ENCODE measurements at places on chromosomes 11 and 22.

DNA sequence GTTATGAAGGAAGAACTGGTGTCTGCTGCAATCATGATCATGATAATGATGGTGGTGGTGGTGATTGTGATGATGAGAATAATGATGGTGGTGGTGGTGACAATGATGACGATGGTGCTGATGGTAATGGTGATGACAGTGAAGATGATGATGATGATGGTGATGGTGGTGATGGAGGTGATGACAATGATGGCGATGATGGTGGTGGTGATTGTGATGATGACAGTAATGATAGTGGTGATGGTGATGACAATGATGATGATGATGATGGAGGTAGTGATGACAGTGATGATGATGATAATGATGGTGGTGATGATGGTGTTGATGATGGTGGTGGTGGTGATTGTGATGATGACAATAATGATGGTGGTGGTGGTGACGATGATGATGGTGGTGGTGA is 52.8 kb upstream of the ANO1 start:
- no peak for DNase-seq

GRCh38 chr11:35143297-35144135 is 4.5 kb downstream of the CD44 start:
- DNase-seq, result no peak

DNA sequence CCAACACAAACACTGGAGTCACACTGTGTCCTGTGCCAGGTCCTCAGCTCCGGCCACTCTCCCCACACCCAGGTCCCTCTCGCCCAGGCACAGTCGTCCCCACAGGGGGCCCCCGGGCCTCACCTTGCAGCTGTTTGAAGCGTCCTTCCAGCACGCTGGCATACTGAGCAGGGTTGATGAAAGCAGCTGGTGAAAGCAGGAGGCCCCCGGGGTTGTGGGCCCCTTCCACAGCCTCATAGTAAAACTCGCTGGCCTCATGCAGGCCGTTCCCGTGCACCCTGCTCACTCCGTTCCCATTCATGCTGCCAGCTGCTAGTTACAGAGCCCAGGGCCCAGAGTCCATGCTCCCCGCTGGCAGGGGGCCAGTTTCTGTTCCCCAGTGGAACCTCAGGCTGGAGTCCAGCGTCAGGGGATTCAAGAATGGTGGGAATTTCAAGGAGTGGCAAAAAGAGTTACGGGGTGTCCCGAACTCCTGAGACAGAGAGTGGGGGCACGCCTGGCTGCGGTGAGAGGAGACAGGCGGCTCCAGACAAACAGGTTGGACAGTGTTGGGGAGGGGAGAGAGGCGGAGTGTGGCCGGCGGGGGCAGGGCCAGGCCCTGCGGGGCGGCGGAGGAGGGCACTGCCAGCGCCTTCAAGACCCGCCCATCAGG is 10.6 kb downstream of the SPTBN2 start:
- DNase-seq, result no peak

DNA sequence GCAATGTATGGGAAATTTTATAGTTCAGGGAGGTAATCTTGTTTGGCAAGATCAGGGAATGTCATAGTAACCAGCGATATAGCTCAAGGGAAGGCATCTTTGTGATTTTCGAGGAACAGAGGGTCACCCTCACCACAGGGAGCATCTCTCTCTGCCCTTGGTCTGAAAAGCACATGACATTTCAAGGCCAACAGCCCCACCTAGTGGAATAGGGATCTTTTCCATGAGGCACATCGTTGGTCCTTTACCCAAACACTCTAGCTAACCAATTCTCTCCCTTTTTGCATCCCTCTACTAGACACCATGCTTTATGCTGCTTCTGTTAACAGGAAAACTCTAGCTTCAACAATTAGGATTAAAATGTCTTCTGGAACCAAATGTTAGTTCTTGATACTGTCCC is 179.0 kb downstream of the GRM5 start:
- DNase-seq, result peak; percentile 13

- DNase-seq, result no peak
These were observed 35.2 kb downstream of the SOX6 start for GRCh38 chr11:16321148-16321547.

GRCh38 chr11:25734591-25735211 is 597.2 kb upstream of the ANO3 start:
- DNase-seq, result peak; percentile 9

DNA sequence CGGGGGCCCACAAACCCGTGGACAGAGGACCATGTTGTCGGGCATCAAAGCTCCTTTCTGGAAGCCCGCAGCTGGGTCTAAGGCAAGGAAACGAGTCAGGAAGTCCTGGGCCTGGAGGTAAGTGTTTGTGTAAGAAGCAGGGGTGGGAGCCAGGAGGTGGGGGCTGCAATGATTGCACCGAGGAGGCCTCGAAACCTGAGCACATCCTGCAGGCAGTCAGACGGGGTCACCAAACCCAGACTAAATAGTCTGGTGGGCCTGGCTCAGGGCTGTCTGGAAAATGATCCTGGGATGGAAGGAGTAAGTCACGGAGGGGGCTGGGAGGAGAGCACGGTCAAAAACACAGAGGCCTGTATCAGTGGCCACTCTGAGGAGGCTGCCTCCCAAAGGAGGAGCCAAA is 539.2 kb downstream of the MN1 start:
- no peak for DNase-seq

DNA sequence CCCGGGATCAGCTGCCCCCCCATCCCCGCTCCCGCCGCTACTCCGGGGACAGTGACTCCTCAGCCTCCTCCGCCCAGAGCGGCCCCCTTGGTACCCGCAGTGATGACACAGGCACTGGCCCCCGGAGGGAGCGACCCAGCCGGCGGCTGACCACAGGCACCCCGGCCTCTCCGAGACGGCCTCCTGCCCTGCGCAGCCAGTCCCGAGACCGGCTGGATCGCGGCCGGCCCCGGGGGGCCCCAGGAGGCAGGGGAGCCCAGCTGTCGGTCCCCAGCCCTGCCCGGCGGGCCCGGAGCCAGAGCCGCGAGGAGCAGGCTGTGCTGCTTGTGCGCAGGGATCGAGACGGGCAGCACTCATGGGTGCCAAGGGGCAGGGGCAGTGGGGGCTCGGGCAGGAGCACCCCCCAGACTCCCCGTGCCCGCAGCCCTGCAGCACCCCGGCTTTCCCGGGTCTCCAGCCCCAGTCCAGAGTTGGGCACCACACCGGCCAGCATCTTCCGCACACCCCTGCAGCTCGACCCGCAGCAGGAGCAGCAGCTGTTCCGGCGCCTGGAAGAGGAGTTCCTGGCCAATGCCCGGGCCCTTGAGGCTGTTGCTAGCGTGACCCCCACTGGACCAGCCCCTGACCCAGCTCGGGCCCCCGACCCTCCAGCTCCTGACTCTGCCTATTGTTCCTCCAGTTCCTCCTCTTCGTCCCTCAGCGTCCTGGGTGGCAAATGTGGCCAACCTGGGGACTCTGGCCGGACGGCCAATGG is 3.9 kb downstream of the RASL10A start:
- no peak for DNase-seq

DNA sequence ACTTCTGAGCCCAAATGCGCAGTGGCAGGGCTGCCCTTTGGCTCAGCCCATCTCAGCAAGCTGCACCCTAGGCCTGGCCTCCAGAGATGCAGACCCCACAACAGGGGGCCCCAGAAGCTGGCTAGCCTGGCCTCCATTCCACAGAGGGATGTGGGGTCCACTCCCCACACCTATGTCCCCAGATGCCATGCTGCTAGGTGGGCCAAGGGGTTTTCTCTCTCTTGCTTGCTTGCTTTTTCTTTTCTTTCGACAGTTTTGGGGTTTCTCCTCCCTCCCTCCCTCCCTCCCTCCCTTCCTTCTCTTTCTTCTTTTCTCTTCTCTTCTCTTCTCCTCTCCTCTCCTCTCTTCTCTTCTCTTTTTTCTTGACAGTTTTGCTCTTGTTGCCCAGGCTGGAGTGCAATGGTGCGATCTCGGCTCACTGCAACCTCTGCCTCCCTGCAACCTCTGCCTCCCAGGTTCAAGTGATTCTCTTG is 9.6 kb downstream of the SCARF2 start:
- no peak for DNase-seq

DNA sequence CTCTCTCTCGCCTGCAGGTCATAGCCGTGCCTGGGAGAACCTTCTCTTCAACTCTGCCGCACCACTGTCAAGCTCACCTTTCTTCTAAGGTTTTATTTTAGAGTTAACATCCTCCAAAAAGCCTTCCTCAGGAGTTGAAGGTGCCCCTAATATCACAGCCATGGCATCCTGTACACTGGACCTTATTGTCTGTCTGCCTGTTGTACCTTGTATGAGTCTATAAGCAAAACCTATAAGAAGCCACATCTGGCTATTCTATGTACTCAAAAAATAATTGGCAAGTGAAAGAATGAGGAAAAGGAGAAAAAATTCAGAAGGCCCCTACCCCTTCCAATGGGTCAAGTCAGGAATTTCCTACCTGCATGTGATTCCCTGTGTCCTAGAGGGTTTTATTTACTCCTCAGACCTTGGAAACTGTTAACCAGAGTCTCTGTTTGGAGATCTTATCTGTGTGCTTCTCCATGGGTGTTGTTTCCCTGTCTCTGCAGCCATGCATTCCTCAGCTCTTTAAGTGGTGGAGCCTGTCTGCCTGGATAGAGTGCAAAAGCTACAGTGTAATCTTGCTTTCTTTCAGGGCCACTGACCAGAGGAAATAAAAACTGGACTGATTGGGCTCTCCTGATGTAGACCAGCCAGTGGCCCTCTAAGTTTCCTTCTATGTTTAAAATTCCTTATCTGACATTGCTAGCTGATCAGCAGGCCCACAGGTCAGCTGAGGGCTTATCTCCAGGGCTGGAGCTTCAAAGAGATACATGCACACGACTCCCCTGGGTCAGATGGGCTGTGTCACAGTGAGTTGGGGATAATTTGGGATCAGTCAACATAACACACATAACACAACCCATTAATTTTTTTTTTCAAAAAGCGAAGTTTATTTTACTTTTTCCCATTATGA is 37.6 kb upstream of the TMEM135 start:
- DNase-seq, result no peak

GRCh38 chr22:30327864-30328345 is 1.2 kb upstream of the TBC1D10A start:
- DNase-seq, result no peak

- peak; percentile 29 for DNase-seq
These were observed at the start of gene C11orf97 for GRCh38 chr11:94511932-94512781. C11orf97 (plus strand) TSS chr11:94512461; CDS start chr11:94512529, 68 bp downstream.

DNA sequence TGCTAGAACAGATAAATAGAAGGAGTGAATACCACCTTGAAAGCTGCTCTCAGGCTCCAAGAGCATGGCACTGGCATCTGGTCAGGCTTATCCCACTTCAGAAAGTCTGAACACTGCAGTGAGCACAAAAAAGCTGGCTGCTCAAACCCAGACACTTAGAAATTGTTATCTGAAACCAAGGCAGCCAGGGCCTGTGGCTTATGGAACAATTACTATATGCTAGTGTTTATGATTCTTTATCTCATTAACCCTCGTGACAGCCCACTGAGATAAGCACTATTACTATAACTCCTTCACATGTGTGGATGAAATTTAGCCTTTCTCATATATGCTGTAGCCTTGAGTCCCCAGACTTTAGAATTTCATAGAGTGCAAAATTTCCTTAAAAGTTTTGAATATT is 400.2 kb downstream of the RAB38 start:
- no peak for DNase-seq

DNA sequence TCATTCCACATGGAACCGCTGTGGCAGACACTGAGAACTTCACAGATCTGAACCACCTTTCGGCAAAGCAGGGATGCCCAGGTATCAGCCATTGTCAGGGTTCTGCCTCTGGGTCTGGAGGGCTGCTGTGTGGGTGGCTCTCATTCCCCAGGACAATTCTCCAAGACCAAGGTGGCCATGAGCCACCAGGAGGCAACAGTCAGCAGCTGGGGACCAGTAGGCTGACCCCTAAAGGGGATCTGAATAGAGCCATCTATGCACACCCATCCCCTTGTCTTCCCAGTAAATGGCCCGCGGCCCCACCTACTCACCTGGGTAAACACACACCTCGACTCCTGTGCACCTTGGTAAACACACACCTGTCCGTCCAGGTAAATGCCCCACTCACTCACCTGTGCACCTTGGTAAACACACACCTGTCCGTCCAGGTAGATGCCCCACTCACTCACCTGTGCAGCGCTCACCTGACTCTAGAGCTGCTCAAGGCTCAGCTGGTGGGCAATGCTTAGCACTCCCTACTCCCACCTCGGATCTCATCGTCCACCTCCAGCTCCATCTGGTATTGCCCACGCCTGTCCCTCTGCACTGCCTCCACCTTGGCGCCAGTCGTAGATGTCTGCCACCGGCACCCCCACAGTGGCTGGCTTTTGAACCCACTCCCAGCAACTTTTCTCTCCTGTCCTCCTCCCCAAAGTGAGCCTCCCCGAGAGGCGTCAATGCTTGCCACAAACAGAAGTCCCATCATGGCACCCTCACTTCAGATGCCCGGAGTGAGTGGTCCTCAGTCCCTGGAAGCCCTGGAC is 10.2 kb downstream of the SLC25A1 start:
- DNase-seq, result no peak

- no peak for DNase-seq
These were observed 1.3 kb upstream of the NPTXR start for GRCh38 chr22:38845004-38845740.

- no peak for DNase-seq
These were observed 276.2 kb downstream of the BLID start for GRCh38 chr11:121839781-121840180.

- no peak for DNase-seq
These were observed 6.4 kb downstream of the MUC5AC start for GRCh38 chr11:1163911-1164735.

DNA sequence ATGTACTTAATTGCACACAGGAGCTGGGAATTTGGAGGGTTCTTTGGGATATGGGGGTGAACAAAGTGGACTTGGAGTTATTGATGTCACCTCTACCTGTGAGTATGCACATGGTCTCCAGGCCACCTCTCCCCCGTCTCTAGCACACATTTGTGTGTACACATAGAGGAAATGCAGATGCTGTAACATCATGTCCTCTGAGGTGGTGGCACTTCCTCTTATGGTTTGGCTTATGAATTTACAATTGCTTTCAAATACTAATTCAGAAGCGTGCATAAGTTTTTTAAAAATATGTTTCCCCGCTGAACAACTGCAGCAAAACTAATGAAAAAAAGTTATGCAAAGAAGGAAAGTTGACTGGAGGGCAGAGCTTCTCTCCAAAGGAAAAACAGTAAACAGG is 152.0 kb upstream of the TENM4 start:
- DNase-seq, result no peak

DNA sequence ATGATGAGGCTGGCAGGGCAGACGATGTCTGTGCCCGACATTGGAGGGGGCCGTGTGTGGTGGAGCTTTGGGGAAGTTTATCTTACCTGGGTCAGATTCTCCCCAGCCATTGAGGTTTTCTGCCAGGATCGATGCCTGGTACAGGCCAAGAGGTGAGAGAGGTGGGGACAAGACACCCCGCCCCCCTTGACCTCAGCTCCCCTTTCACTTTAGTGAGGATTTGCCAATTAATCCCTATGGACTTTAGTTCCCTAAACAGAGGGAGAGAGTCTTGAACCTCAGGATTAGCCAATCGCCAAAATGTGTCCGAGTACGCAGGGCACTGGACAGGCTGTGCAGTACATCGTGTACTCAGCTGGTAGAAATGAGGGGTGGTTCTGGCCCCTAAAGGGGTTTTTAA is 541 bp downstream of the HORMAD2 start:
- no peak for DNase-seq

- no peak for DNase-seq
These were observed 22.0 kb downstream of the MFNG start for GRCh38 chr22:37464181-37464580.

GRCh38 chr11:122717264-122717867 is 61.8 kb downstream of the UBASH3B start:
- DNase-seq, result no peak

GRCh38 chr22:43924877-43925276 is 1.3 kb downstream of the PNPLA3 start:
- DNase-seq, result no peak

All from fibroblast of gingiva (primary cell).